ENCODE measurements at places on chromosomes 2 and 18.

DNA sequence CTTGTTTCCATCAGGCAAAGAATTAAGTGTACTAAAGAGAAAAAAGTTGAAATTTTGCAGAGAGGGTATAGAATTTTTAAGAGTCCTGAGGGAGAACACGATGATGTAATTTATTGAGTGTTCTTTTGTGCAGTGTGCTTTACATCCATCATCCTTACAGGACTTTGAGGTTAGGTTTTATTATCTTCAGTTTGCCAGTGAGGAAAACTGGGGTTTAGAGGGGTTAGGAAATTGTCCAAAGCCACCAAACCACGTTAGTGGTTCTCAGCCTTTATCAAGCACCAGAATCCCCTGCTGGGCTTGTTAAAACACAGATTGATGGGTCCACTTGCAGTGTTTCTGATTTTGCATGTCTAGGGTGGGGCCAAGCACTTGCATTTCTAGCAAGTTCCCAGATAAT, 277.5 kb downstream of the KCNS3 start:
- no peak for DNase-seq

- DNase-seq: no peak
These were observed 72.2 kb downstream of the TWIST2 start for GRCh38 chr2:238920053-238920452.

DNA sequence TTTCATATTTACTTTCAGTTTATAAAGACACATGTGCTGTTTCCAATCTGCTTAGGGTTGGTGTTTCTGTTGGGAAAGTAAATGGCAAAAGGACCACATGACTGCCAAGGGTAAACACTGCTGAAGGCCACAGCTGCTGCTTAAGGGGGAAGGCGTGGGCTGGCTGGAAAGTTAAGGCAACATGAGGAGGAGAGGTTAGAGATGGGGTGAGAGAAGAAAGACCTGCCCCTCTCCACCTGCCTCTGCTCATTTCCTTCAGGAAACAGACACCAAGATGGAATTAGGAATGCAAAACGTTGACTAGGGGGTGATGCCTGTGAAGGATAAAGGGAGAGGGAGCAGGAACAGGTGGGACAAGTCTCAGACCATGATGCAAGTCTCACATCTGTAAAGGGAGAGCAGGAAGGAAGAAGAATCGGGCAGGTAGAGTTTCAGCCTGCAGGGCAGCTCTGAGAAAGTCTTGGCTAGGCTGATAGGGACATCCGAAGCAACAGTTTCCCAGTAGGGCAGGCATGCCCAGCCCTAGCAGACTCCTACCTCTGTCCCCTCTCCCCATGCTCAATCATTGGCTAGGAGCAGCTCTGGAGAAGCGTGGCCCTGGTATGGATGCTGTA, 86.0 kb downstream of the CDC42EP3 start:
- DNase-seq: no peak

- DNase-seq: no peak
These were observed at the start of gene RAD51AP2 for GRCh38 chr2:17518212-17519154. RAD51AP2 (minus strand) TSS chr2:17518440; CDS start chr2:17518415, 25 bp downstream.

DNA sequence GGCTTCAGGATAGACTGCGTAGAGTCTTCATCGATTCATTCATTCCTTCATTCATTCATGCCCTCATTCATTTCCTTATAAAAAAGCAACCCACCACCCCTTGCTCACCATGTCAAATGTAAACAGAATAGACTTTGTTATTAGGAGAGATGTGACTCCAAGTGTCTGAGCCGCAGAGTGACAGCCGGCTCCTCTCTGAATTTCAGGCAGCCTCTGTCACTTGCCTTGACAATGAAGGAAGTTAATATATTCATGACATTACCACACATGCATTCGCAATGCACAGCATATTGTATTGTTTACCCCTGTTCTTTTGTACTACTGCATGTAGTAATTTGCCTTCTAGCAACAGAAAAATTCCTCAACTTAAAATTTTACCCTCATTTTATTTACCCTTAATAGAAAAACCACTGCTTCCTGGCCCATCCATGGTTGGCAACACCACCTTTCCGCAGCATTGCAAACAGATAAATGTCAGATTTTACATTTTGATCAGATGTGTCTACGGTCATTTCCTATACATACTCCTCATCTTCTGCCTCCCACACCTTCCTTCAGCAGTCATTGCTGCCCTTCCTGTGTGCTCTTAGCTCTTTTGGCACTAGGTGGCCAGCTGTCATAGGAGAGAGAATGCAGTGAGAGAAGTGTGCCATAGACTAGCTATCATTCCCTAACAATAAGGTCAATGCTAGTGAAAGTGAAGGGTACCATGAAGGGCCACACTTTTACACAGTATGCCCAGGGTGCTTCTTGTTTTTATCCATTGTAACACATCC, 1090.8 kb downstream of the BCL11A start:
- peak; percentile 8 for DNase-seq

- DNase-seq: no peak
These were observed 68.9 kb upstream of the CNGA3 start for GRCh38 chr2:98277162-98277859.

DNA sequence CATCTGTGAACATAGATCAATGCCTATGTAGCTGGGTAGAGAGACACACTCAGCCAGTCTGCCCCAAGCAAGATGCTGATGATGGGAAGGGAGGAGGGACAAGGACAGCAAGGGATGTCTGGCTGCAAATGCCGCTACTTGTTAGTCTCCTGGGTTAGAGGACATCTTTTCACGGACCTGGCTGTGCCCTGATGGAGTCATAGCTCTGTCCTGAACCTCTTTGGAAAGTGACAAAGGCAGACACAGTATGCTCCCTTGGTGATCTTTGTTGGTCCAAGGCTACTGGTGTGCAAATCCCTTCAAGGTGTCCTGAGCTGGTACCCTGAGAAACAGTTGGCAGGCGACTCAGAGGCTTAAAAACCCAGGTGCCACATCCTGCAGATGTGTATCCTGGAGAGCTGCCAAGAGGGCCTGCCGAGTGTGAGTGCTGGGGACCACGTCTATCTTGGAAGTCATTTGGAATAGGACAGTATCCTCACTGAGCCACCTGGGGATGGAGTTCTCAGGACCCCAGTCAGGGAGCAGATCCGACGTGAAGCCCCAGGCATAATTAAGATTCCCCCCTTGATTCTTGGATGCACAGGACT, 10.8 kb downstream of the FOSL2 start:
- DNase-seq: peak; percentile 67

GRCh38 chr2:75553935-75554531, 6.7 kb downstream of the EVA1A start:
- DNase-seq: peak; percentile 19

DNA sequence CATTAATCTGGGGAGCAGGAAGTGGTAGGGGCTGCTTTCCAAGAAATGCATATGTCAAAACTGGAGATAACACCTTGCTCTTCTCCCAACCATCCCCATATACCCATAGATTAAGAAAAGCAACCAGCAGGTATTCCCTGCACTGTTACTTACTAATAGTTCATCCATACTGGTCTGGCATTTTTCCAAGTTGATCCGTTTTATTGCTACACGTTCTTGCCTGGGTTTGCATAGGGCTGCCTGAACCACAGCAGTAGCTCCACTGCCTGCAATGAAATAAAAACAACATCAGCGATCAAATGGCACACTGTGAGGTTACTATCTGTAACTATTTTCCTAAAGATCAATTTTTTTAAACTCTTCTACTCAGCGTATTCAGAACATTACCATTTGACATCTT, 65.6 kb downstream of the STK39 start:
- DNase-seq: no peak

DNA sequence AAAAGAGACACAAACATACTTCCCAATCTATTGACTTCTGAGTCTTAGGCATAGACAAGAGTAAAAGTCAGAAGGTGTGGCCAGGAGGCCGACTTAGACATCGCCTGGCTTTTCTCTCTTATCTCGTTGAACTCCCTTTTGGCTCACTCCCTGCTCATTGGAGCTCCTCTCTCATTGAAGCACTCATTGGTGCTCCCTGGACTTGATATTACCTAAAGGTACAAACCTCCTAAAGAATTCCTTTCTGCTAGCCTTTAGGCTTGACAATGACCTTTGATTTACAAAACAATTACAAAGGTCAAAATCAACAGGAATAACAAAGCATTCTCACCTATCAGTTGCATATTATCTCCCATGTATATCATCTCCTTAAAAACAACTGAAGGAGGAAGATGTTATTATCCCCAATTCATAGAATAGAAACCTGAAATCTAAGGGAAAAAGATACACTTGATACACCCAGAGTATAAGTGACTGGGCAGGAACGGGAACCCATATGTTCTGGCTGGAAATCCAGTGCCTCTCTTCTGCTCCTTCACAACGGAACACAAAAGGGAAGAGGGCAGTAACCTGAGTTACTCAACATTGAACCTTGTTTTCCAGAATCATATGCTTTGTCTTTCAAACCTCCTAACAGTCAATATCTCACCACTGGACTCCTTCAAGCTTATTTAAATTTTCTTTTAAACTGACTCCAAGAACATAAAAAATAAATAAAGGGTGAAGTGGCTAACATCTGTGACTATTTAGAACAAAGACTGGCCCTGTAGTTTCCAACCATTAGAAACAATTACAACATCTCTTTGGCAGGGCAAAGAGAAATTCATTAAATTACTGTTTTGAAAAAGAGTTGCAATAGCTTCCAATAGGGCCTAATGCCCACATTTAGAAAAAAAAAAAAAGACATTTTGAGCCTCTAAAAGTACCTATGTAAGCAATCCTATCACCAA, 1247.9 kb downstream of the LRP1B start:
- DNase-seq: no peak

DNA sequence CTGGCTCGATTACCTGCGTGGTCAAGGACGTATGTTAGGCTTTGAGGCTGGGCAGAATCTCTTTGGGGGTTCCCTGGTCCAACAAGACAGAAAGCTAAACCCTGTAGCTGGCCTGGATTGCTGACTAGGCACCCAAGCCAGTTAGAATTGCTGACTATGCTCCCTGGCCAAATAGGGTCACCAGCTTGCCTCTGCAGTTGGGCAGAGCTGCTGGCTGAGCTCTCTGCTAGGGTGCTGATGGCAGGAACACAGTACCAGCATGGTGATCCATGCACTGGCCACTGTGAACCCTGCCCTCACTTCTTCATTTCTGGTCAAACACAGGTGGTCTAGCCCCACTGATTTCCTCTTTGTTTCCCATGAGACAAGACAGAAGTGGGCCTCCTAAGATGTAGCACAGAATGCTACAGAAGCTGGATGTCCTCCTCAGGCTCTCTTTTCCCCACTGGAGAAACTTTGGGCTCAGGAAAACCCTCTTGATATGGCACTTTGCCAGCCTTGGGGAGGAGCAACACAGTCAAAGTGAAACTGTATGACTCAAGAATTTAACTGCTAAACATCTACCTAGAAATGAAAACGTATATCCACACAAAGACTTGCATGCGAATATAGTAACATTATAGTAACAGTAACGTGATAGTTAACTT, 20.8 kb downstream of the SP140L start:
- DNase-seq: no peak
